ENCODE measurements at places on chromosomes 2 and 18. TPM values are rescaled to one million over a fixed set of nuclear protein-coding genes. Genes with fewer than 3 reads are reported as not detected.

- DNase-seq, result no peak
Observed at GRCh38 chr2:220370764-220371163, 743.3 kb downstream of the SLC4A3 start.

GRCh38 chr2:169095621-169096105 lies 26.3 kb downstream of the DHRS9 start:
- no peak for DNase-seq

DNA sequence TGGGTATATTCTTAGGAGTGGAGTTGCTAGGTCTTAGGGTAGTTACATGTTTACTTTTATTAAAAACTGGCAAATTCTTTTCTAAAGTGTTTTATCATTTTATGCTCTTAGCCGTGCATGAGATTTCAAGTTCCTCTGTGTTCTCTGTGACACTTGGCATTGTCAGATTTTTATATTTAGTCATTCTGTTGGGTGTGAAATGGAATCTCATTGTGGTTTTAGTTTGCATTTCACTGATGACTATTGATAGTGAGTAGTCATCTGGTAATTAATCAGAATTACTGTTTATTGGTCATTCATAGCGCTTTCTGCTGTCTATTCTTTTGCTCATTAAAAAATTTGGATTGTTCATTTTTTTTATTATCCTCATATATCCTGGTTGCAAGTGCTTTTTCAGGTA lies 34.1 kb downstream of the RAB3GAP1 start:
- DNase-seq, result no peak

GRCh38 chr2:68425503-68425902 lies 41.6 kb downstream of the FBXO48 start:
- DNase-seq, result no peak

GRCh38 chr18:37458697-37459096 lies 106.9 kb downstream of the CELF4 start:
- DNase-seq, result no peak

DNA sequence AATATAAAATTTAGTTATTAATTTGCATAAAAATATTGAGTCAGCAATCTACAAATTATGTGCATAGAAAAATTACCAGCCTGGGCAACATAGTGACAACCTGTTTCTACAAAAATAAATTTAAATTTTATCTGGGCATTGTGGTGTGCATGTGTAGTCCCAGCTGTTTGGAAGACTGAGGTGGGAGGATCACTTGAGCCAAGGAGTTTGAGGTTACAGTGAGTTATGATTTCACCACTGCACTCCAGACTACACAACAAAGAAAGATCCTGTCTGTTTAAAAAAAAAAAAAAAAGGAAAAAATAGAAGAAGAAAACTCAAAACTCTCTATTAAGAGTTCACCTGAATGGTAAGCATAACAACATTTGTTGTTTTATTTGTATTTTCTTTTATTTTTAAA lies 1048.4 kb upstream of the CDH2 start:
- no peak for DNase-seq

- no peak for DNase-seq
Observed at GRCh38 chr2:953975-954686, 3.5 kb downstream of the SNTG2 start.

- no peak for DNase-seq
Observed at GRCh38 chr2:11365096-11365879, 20.9 kb upstream of the ROCK2 start.

- no peak for DNase-seq
Observed at GRCh38 chr2:233756429-233757081, 3.5 kb upstream of the UGT1A1 start.

DNA sequence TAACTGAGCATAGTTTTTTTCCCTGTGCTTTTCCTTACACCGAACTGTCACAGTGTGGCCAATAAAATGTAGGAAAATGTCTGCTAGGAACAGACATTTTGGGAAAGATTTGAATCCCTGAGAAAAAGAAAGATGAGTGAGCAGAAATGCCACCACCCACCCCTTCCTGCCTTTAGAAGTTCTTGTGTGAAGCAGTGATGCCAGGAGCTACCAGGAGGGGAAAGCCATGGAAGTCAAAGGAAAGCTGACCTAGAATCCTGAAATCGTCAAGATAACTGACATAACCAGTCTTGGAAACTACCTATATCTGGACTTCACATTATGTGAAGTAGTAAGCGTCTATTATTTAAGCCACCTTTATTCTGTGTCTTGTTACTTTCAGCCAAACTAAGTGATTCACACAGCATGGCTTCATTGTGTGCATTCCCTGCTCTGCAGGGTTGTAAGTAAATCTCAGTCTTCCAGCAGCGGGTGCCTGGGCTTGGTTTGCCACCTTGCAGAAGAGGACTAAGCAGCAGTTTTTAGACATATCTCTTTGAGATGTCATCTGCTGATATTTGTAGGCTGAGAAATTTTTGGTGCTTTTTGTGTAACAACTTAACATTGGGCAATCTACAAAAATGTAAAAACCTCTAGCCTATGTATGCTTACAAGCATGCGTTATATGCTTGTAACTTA lies 11.2 kb upstream of the SPRED2 start:
- DNase-seq, result no peak

- DNase-seq, result no peak
Observed at GRCh38 chr2:55033076-55033742, 17.0 kb downstream of the RTN4 start.

DNA sequence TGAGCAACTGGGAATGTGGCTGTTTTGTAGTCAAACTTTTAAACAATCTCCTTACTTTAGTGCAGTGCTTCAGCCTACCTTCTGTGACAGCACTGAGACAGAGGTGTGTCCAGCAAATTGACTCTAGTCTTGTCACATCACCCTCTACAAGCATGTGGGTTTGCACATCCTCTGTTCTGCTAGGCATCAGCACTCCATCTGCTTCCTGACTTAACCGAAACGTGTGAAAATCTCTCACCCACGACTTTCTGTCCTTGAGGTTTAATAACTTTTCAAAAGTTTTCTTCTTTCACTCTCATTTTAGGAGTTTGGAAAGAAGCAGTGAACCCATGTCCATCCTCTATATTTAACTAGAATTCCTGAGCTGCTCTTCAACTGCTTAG lies 42.6 kb downstream of the TTR start:
- DNase-seq, result no peak

- no peak for DNase-seq
Observed at GRCh38 chr2:19846030-19846429, 55.8 kb downstream of the TTC32 start.

The PSMA8 gene
- total RNA-seq, result not detected

The DYSF gene
- total RNA-seq, result 19.0 TPM

The LOXHD1 gene
- 1.2 TPM for total RNA-seq

The RTP5 gene
- total RNA-seq, result not detected

The KCNK3 gene
- total RNA-seq, result 4.7 TPM

The WNT6 gene
- total RNA-seq, result 0.16 TPM

The SH3RF3 gene
- total RNA-seq, result 3.6 TPM

The CCDC74A gene
- total RNA-seq, result 6.2 TPM

The RBM44 gene
- 2.4 TPM for total RNA-seq

Measured in urinary bladder (tissue), 4 donors.